ENCODE measurements at places on chromosomes 11 and 22.

- no peak for DNase-seq
Observed at GRCh38 chr11:30333405-30333804, 10.5 kb downstream of the ARL14EP start.

DNA sequence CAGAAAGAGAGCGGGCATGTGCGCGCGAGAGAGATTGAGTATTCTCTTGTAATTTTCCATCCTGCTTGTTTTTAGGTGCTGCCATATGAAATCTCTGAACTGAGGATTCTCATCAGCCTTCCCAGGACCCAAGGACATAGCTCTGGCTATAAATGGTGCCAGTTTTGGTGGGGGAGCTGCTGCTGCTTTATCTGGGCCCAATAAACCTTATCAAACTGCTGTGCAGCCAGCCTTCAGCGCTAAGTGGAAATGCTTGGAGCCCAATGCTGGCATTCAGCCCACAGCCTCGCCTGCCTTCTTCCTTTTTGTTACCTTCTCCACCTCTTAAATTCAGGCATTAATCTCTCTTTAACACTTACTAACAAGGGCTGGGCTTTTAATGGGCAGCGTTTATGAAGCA lies 2.4 kb upstream of the ZBTB16 start:
- DNase-seq = no peak

DNA sequence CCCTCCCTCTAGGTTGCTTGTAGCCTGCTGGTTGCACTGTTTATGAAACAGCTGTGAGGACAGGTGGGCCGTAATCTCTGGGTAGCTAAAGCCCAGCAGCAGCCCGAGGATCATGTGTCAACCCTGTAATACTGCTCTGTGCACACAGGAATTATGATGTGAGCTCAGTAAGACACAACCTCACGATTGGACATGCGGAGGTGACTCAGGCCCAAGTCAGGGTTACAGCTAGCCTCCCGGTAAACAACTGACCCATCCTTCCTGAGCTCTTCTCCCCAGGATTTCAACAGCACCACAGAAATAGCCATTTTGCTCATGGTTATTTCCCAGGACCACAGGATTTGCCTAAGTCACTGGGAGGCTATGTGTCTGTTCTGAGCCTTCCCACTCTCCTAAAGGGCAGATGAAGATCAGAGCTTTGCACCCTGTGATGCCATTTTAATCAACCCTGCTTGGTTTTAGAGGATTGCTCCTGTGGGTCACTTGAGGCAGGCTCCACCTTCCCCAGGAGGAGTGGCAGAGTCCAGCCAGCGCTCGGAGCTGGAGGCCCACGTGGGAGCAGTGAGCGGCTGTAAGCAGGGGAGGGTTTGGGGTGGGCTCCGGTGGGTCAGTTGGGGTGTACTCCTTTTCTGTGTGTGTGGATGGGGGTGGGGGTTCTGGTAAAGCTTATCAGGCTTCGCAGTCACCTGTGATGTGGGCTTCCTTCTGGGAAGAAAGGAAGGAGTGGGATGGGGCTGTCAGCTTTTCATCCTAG lies at the start of gene AMPD3:
Gene AMPD3 (plus strand): TSS at position 387 of the 754 bp plus-strand sequence. CDS start 6,256 bp downstream, outside the sequence.
- no peak for DNase-seq

- no peak for DNase-seq
Observed at GRCh38 chr11:57349491-57350274, 11.5 kb downstream of the P2RX3 start.

- DNase-seq = no peak
Observed at GRCh38 chr11:42098075-42098474, 638.6 kb upstream of the LRRC4C start.

DNA sequence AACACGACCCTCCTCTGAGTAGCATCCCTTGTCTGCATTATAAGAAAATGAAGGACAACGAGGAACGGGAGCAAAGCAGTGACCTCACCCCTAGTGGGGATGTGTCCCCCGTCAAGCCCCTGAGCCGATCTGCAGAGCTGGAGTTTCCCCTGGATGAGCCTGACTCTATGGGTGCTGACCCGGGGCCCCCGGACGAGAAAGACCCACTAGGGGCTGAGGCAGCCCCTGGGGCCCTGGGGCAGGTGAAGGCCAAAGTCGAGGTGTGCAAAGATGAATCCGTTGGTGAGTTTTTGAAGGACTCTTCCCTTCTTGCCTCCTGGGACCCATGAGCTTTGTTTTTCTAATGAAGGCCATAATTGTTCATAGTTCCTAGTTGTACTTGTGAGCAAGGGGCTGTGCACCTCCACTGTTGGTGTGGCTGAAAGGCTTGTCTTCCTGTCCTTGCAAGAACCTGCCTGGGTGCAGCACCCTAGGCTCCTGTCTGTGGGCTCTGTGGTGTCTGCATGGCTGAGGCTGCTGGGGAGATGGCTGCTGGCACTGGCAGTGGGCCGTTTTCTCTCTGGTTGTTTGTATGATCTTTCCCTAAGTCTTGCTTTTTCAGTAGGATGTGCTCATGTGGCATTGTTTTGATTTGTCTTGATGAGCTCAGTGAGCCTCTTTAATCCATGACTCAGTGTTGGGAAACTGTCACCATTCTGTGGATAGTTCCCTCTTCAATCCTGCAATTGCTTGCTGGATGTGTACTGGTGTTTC lies 10.1 kb downstream of the DGCR8 start:
- no peak for DNase-seq

- no peak for DNase-seq
Observed at GRCh38 chr11:92384358-92384757, 159.7 kb downstream of the FAT3 start.

DNA sequence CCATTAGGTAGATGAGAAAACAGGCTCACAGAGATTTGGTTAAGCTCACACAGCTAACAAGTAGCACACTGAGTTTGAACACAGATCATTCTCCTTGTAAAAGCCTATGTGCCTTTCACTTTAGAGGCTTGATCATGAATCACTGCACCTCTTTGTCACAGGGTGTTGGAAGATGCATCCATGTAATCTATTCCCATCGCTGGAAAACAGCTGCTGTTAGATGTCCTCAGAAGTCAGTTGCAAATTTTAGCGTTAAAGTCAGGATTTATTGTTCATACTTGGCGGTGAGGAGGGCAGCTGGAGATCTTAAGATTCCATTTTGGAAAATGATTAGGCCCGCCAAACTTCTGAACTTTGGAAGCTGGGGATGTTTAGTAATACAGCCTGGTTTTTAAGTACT lies 2.6 kb downstream of the CNTF start:
- DNase-seq = no peak

DNA sequence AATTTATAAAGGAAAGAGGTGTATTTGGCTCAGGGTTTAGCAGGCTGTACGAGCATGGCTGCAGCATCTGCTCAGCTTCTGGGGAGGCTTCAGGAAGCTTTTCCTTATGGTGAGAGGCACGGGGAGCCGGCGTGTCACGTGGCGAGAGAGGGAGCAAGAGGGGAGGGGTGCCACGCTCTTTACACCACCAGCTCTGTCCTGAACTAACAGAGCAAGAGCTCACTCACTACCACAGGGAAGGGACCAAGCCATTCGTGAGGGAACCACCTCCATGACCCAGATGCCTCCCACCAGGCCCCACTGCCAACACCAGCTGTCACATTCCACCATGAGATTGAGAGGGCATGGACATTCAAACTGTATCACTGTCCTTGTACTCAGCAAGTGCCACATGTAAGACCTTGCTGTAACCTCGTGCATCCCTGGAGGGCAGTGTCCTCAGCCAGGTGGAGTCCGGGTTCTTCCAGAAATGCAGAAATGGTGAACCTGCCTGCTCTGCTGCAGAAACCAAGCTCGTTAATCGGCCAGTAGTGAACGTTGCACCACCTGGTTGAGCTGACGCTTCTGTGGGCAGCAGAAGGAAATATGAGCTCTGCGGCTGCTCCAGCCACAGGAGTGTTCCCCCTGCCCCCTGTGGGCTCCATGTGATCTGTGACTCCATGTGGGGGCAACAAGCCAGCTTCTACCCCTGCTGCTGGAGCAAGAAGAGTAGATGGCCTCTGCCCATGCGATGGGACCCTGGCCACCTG lies 368.6 kb downstream of the TBC1D22A start:
- DNase-seq = no peak

- DNase-seq = no peak
Observed at GRCh38 chr22:49827853-49828598, at the start of gene BRD1. Gene BRD1 (minus strand): TSS chr22:49827873. CDS start chr22:49824317, 3,556 bp downstream.

DNA sequence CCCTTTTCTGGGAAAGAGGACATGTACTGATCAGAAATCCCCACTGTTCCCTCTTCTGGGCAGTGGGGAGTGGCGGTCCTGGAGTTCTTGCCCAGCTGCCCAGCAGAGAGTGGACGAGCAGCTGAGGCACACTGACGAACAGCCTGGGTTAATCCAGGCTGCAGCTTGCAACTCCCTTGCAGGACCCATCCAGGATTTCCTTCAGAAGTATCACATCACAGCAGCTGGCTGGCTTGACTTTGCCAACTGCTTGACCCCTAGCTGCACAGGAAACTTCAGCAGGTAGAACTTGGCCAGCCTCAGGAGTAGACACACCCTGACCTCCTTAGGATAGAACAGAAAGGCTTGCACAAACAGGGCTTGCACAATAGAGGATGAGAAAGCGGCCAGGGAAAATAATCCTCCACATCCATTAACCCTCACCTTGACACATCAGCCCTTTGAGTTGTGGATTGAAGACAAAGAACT lies 27.9 kb upstream of the FZD4 start:
- no peak for DNase-seq

DNA sequence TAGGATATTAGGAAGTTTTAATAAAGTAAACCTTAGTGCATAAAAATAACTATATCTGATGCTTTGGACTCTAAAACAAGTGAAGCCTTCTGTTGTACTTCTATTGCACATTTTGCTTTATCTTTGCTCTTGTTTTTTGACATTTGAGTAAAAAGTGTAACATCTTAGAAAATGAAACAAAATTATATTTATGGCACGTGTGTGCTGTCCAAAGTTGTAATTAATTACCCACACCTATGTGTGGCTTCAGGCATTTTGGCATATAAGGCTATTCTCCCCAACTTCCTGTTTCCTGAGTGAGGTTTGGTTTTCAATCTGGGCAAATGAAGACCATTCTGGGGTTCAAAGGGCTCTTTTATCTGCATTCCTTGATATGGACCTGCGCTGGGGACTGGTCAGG lies at the start of gene OOSP1:
Gene OOSP1 (plus strand): TSS at position 301 of the 400 bp plus-strand sequence. CDS start 23 bp downstream, at position 324.
- DNase-seq = no peak

- DNase-seq = no peak
Observed at GRCh38 chr11:44275961-44276550, 33.9 kb downstream of the ALX4 start.

GRCh38 chr11:63610604-63611394 lies 3.4 kb downstream of the PLAAT3 start:
- DNase-seq = no peak

DNA sequence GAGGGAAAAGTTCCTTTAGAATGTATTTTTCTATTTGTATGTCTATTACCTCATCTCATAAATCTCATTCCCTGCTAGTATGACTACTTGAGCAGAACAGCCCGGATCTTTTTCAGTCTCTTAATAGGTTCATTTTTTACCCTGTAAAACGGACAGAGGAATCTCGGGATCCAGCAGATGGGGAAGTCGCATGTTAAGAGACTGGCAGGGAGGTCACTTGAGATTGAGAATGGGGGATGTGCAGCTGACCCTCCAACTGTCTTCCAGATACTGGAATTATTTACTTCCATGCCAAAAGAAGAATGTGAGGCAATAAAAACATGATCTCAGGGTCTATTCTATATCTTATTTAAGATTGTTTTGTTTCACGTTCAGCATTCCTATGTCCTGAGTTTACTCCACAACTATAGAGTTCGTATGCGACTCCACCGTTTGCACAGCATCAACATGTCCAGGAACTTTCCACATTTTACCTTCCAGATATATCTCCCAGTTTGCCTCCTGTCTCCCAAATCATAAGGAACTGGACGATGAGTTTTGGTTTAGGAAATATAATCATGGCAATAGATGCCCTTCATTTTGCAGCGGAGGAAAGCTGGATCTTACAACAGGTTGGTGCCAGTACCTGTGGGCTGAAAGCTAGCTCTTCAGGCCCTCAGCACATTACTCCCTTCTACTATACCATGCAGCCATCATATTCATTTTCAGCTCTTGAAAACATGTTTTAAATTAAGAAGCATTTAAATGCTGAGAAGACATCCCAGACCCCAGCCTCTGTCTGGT lies 181.5 kb downstream of the MAML2 start:
- no peak for DNase-seq

DNA sequence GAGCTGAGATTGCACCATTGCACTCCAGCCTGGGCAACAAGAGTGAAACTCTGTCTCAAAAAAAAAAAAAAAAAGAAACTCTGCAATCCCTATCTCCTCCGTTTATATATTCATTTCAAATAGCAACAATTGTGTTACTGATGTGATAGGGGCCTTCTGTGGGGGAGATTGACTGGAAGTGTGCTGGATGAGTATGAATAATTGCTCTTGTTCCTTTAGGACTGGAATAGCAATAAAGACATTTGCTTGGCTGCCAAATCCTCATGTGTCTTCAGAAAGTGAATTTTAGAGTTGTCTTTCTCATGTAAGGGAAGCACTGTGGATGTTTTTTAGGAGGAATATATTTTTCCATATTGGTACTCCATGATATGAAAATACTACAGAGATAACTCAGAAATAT lies 21.1 kb upstream of the ME3 start:
- no peak for DNase-seq

- no peak for DNase-seq
Observed at GRCh38 chr11:12275818-12276217, 101.6 kb upstream of the PARVA start.

DNA sequence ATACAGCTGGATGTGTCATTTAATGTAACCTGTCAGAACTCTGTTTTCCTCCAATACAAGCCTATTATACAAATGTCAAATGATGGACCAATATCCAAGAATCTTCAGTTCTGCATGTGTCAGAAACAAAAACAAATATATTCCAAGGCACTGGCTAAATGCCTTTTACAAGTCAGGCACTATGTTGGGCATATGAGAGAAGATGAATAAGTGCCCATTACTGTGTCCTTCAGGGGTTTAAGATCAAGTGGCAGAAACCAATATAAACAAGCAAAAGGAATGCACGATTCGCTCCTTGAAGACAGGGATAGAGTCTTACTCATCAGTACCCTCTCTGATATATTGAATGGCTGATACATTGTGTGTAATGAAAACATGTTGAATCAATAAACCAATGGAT lies 254.4 kb downstream of the TTC28 start:
- no peak for DNase-seq

DNA sequence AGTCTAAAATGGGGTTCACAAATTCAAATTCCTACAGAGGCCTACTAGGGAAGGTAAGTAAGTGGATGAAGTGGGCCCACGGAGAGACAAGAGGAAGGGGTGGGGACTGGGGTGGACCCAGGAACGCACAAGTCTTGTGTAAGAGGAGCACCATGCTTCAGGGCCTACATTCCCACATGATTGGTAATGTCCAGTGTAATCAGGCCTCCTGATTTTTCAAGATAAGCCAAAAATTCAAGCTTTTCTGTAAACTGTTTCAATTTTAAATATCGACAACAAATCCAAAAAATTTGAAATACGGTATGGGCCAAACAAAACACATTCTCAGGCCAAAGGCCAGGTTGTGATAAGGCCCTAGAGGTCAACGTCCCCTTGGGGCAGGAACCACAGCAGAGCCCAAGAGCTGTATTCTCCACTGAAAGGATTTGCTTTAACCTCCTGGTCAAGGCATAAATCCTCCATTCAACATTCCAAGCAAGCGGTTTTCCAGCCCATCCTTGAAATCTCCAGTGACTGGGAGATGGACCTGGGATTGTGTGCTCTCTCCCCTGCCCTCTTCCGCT lies 116.4 kb downstream of the TRIM29 start:
- DNase-seq = no peak

GRCh38 chr11:47152953-47153950 lies 23.4 kb downstream of the ARFGAP2 start:
- DNase-seq = peak; percentile 61

Data from NCI-H446 treated with DMSO at 0.1 percent for 48 hours (cell line).